ENCODE measurements at places on chromosomes 6 and 20. TPM values are rescaled to one million over a fixed set of nuclear protein-coding genes. Genes with fewer than 3 reads are reported as not detected.

RPRD1B gene
- 33.6 TPM for total RNA-seq

MYL9 gene
- total RNA-seq = 107 TPM

MAS1 gene
- total RNA-seq = not detected

ARFGAP1 gene
- 110 TPM for total RNA-seq

KCNQ2 gene
- total RNA-seq = 19.4 TPM

BPIFB4 gene
- total RNA-seq = not detected

CDH4 gene
- not detected for total RNA-seq

FRK gene
- total RNA-seq = 2.5 TPM

KHDC1 gene
- total RNA-seq = 9.6 TPM

SNRPB gene
- total RNA-seq = 393 TPM

NKX2-4 gene
- not detected for total RNA-seq

ARMC2 gene
- total RNA-seq = 9.3 TPM

Measured in Panc1 (cell line).